ENCODE measurements at places on chromosomes 11 and 22. TPM values are rescaled to one million over a fixed set of nuclear protein-coding genes. Genes with fewer than 3 reads are reported as not detected.

Gene CHRDL2
- total RNA-seq = 4.9 TPM

GRCh38 chr22:43007519-43008102 lies 7.3 kb downstream of the PACSIN2 start:
- no peak for DNase-seq

DNA sequence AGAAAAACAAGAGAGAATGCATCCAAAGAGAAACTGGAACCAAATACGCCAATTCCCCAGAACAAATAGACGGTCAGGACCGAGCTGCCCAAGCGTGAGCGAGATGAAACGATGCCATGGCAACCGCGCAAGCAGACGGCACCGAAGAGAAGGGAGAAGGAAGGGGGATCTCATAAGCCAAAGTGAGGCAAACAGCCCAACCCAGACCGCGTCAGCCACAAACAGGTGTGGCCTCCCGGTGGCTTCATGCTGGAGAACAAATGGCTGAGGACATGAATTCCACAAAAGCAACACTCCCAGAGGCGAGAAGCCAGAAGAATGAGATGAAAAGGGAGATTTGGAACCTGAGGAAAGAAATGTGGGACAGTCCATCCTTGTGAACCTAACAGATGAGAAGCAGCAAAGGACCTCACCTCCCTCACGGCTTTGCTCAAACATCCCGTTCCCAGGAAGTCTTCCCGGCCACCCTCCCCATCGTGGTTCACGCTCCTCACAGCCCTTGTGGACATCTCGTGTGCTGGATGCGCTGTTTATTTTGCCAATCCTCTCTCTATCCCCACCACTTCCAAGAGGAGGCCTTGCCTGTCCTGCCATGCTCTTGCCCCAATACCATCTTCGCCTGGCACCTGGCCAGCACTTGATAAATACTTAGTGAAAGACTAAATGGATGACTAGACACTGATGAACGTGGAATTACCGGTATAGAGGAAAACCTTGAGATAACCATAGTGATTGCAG lies 89.1 kb upstream of the RTL6 start:
- DNase-seq = no peak

Gene LIPT2
- total RNA-seq = 1.8 TPM

Gene NLRP14
- not detected for total RNA-seq

DNA sequence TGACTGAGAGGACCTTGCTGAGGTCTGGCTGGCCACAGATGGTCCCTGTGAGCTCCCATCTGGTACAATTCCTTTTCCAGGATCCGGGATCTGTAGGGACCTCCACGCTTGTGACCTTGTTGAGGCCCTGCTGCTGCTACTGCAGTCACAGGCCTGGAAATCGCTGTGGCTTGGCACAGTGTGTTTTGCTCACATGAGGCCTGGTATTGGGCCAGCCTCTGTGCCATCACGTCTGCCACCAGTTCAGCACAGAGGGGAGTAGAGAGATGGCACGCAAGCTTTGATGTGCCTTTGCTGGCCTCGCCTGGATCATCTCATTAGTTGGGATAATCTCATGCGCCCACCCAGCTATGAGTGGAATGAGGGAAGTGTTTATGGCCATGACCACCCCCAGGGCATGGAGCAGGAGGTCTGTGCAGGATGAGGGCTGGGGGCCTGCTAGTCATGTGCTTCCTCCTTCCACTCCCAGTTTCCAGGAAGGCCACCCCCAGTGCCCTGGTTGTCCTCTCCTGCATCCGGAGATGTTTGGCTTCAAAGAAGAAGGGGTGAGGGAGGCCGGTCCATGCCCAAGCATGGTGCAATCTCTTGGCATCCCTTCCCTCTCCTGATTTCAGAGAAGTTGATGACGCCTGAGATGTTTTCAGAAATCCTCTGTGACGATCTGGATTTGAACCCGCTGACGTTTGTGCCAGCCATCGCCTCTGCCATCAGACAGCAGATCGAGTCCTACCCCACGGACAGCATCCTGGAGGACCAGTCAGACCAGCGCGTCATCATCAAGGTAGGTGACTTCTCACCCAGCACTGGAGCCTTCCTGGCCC lies 22.4 kb downstream of the DERL3 start:
- no peak for DNase-seq

DNA sequence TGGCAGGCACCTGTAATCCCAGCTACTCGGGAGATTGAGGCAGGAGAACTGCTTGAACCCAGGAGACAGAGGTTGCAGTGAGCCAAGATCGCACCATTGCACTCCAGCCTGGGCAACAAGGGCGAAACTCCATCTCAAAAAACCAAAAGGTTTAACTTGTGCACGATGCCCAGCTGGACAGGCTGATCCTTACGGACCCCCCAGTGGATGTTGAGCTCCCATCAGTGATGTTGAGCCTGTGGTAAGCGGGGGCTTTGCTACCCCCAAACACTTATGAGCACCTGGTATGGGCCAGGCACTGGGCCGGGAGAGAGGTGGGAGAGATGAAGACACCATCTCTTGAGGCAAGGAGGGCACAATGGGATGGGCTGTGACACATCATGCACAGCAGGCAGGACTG lies 7.4 kb upstream of the SERPIND1 start:
- DNase-seq = no peak

Gene ENDOD1
- 13.3 TPM for total RNA-seq

Gene TYMP
- total RNA-seq = 18.3 TPM

DNA sequence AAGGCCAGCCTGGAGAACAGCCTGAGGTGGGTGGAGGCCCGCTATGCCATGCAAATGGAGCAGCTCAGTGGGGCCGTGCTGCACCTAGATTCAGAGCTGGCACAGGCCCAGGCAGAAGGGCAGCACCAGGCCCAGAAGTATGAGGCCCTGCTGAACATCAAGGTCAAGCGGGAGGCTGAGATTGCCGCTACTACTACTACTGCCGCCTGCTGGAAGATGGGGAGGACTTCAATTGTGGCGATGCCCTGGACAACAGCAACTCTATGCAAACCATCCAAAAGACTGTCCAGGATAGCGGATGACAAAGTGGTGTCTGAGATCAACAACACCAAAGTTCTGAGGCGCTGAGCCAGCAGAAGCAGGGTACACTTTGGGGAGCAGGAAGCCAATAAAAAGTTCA lies 3.1 kb upstream of the TMEM218 start:
- no peak for DNase-seq

Gene PGA5
- not detected for total RNA-seq

GRCh38 chr22:48382197-48382596 lies 1445.5 kb downstream of the BRD1 start:
- DNase-seq = no peak

DNA sequence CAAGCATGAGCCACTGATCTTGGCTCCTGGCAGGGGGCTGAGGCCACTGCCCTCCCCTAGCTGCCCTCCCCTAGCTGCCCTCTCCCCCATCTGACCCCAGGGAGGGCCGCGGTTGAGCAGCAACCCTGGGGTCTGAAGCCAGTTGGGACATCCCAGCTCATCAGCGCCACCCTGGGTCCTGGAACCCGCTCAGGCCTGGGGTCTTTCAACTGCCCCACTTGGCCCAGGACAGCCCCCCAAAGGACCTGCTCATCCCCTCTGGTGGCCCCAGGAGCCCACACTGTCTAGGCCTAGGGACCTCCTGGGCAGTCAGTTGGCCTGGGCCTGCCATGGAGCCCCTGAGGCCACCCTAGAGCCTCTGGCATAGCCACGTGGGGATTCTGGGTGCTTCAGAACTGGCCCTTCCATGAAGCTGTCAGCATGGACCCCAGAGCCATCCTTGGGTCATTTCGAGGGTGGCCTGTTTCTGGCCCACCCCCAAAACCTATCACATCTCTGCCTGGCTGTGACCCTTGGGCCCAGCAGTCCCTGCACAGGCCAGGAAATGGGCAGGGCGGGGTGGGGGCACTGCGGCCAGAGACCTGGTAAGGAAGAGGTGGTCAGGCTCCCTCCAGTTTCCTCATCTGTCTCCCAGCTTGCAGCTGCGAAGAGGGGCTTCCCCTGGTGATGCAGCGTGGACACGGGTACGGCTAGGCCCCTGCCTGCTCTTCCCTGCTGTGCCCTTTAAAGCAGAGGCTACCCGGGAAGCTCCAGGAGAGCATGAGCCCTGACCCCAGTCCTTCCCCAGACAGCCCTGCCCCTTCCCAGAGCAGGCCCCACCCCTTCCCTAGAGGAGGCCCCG lies 37.9 kb downstream of the MUC2 start:
- no peak for DNase-seq

- DNase-seq = no peak
Observed at GRCh38 chr11:36601155-36601554, 3.1 kb upstream of the RAG2 start.

Gene CD6
- 0.86 TPM for total RNA-seq

Gene ZNF214
- total RNA-seq = 0.67 TPM

Gene KIAA1671
- total RNA-seq = 12.3 TPM

DNA sequence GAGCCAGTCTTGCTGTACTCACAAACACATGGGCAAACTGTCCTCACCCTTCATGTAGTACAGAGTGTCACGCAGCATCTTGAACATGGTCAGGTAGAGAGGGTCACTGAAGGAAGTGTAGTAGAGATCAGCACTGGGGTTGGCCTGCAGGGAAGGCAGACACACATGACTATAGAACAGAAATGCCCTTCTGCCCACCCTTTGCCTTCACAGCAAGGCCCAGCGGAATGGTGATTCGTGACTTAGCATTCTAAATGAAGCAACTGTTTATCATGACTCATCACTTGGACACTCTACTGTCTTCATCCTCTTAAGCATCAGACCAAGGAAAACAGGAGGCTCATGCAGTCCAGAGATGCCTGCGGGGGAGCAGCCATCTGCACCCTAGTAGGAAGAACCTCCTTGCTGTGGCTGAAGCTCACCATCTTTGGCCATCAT lies 33.4 kb downstream of the SERPIND1 start:
- no peak for DNase-seq

DNA sequence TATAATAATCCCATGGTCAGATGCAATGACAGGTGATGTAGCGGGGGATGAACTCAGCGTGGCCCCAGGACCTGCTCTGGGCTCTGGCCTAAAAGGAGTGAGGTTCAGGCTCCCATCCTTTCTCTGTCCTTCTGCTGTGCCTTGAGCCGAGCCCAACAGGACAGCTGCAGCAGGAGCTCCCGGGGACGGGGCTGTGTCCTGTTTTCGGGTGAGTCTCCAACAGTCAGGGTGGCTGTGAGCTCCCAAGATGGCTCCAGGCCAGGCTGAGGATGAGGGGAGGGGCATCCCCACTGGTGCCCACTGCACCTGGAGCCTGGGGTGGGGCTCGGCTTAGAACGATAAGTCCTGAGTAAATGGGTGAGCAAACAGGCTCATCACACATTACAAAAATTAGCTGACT lies 1385.0 kb downstream of the BRD1 start:
- DNase-seq = no peak

Gene OR51B2
- not detected for total RNA-seq

Gene OR2D2
- not detected for total RNA-seq

Gene PARVA
- 70.5 TPM for total RNA-seq

Gene HORMAD2
- 0.16 TPM for total RNA-seq

DNA sequence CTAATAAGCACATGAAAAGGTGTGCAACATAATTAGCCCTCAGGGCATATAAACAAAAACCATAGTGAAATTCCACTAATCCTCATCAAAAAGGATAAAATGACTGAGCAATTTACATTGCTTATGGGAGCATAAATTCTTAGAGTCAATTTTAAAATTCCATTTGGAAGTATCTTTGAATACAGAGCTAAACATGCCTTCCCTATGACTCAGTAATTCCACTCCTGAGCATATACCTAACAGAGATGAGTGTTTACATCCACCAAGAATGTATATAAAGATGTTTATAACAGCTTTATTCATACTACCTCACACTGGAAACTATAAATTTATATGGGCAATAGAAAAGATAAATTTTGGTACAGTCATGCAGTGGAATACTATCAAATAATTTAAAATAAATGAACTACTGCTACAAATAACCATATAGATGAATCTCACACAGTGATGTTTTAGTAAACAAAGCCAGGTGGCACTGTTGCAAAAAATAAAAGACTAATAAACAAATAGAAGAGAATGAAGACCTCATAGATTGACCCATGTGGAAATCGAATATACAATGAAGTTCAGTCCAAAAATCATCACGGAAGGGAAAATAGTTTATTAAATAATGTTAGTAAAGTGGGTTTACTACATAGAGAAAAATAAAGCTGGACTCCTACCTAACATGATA lies 8.2 kb upstream of the OR2D2 start:
- no peak for DNase-seq

Gene CDC42EP2
- total RNA-seq = 3.6 TPM

DNA sequence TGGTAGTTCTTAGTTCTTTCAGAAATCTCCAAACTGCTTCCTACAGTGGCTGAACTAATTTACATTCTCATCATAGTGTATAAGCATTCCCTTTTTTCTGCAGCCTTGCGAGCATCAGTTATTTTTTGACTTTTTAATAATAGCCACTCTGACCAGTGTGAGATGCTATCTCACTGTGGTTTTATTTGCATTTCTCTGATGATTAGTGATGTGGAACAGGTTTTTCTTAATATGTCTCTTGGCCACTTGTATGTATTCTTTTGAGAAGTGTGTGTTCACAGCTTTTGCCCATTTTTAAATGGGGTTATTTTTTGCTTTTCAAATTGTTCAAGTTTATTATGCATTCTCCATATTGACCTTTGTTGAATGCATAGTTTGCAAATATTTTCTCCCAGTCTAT lies 459.3 kb downstream of the NTM start:
- no peak for DNase-seq

GRCh38 chr11:82930229-82930628 lies 28.7 kb downstream of the DDIAS start:
- DNase-seq = no peak

Gene RIN1
- 2.2 TPM for total RNA-seq

Gene OR52E8
- total RNA-seq = not detected

DNA sequence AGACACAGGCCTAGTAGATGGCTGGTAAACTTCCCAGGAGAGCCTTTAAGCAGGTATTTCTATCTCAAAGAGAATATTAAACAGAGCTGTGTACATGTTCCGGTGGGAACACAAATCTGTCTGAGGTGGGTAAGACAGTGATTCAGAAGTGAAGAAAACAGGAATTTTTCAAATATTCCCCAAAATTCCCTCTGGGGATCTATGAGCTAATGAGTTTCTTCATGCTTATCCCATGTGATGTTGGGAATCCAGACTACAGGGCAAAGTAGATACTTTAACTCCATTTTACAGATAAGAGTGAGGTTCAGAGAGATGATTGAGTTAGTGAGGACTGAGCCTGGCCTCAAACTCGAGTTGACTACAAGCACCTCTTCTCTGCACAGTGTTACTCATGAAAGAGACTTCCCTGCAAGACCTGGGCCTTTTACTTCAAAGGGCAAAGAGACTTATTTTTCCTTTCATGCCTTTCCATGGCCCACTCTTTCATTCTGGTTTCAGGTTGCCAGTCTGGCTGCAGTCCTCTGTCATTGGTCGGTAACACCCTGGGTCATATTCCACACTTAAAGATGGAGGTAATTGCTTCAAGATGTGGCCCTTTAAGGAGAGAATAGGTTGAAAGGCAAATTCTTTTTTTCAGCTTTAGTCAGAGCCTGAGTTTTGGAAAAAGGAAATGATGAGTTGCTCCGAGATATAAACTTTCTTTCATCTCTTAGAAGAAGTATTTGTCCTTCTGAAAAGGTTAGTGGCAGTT lies 70.1 kb downstream of the CYB5R2 start:
- no peak for DNase-seq

Gene MAPK8IP1
- total RNA-seq = 7.5 TPM

Gene SLCO2B1
- total RNA-seq = 14.3 TPM

All from cardiac septum (tissue), 1 donor.